ENCODE measurements at places on chromosomes 5 and 9.

DNA sequence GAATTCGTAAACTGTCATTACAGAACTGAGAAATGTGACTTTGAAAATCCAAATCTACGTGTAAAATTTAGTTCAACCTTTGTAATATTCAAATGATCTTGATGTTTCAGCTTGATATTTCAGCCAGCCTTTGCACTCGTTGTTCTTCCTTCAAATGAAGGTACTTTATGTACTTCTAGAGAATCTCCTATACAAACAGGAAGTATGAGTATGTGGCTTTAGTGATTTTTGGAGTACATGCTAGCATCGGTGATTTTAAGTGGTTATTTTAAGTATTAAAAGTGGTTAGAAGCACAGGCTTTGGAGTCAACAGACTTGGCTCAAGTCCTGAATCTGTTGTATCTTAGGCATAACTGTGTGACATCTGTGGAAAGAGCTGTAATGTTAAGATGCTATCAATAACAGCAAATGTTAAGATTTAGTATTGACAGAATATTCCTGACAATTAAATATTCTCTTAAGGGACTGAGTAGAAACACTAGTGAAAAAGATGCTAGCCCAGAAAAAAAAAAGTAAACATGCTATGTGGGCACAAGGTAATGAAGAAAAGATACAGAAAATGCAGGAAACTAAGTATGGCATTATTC lies 398.0 kb downstream of the ADGRV1 start:
- no peak for DNase-seq

GRCh38 chr5:7405277-7405676 lies 9.3 kb downstream of the ADCY2 start:
- DNase-seq: no peak

DNA sequence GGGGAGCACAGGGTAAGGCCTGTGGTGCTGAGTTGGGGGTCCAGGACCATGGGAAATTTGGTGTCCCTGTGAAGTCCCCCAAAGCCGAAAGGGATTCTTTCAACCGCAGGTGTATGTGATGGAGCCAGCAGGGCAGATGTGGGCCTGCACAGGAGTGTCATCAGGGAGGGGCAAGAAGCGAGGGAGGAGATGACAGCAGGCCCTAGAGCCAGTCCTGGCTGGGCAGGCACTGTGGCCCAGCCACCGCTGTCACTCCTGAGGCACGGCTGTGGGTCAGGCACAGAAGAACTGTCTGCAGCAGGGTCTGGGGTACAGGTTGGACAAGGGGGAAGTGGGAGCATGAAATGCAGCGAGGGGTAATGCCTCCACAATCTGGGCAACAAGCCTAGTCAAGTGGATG lies 4.8 kb downstream of the HK3 start:
- DNase-seq: no peak

DNA sequence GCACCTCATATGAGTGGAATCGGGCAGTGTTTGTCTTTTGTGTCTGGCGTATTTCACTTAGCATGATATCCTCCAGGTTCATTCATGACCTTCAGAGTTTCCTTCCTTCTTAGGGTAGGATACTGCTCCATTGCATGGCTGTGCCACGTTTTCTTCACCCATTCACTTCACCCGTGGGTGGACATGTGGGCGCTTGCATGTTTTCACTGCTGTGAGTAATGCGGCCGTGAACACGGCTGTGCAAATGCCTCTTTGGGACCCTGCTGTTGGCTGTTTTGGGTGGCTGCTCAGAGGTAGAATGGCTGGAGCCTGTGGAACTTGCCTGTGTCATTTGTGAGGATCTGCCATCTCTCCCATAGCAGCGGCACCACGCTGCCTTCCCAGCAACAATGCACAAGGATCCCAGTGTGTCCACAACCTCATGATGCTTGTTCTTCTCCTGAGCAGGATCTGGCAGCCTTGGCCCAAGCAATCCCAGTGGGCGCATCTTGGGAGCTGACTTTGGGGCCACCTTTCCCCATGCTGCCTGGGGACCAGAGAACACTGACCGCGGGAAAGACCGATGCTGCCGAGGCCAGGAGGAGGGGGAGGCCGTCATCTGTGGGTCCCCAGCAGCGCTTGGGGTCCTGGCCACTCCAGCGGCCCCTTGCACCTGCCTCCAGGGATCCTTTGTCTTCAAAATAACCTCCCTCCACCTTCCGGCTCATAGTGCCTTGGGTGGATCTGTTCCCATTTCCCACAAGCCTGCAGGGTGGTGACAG lies 2.3 kb upstream of the SCGB3A1 start:
- no peak for DNase-seq

- DNase-seq: no peak
These were observed 52.2 kb upstream of the SPATA31E1 start for GRCh38 chr9:87830446-87830845.

DNA sequence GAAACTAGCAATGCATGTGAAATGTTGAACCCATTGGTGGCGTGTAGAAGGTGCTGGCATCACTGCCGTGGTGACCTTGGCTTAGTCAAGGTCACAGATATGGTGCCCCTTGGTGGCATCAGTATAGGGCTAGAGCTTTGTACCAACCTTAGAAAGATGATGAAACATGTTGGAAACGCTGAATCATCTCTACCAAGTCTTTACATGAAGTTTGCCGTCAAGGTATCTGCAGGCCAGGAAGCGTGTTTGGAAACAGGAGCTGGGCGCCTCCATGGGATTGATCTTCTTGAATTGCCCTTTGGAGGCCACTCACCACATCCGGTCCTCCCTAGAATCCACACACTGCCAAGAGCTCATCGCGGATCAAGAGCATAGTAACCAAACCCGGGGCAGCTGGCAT lies 16.9 kb upstream of the BOD1 start:
- peak; percentile 42 for DNase-seq

DNA sequence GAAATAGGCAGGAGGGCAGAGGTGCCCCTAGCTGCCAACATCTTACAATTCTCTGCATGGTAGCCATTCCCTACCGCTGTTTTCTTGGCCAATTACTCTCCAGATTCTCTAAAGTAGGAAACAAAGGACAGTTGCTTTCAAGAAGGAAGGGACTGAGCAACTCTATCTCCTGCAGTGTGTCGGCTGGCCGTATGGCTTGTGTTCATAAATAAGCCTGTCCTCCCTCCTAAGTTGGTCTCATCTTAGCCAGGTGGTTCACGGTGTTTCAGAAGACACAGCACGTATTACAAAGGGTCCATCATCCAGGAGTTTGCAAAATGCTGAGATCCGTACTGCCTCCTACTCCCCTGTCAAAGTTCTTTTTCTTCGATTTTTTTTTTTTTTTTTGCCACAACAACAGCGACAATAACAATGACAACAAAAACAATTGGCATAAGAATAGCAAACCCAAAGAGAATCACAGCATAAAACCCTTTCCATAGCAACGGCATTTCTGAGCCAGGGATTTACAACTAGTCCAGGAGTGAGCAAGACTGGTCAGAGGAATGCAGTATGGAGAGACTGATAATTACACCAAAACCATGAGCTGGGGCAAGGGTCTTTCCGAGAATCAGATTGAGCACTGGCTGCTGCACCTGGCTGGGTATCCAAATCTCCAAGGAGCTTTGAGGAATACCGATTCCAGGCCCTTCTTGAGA lies 212.8 kb downstream of the SLIT3 start:
- DNase-seq: no peak

DNA sequence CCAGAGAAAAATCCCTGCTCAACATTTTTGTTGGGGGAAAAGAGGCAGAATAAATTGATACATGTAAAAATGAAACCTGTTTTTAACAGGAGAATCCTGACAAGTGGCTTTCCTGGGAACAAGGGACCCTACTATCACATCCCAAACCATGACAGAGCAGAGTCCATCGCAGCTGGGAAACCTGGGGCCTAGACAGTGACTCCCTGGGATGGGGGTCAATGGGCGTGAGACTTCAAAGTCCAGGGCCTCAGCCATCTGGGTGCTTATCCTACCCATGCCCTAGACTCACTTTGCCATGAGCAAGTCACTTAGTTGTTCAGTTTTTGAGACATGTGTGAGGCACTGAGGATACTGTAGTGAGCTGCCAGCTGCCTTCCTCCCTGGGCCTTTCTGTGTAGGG lies 5.7 kb downstream of the TCOF1 start:
- DNase-seq: no peak

DNA sequence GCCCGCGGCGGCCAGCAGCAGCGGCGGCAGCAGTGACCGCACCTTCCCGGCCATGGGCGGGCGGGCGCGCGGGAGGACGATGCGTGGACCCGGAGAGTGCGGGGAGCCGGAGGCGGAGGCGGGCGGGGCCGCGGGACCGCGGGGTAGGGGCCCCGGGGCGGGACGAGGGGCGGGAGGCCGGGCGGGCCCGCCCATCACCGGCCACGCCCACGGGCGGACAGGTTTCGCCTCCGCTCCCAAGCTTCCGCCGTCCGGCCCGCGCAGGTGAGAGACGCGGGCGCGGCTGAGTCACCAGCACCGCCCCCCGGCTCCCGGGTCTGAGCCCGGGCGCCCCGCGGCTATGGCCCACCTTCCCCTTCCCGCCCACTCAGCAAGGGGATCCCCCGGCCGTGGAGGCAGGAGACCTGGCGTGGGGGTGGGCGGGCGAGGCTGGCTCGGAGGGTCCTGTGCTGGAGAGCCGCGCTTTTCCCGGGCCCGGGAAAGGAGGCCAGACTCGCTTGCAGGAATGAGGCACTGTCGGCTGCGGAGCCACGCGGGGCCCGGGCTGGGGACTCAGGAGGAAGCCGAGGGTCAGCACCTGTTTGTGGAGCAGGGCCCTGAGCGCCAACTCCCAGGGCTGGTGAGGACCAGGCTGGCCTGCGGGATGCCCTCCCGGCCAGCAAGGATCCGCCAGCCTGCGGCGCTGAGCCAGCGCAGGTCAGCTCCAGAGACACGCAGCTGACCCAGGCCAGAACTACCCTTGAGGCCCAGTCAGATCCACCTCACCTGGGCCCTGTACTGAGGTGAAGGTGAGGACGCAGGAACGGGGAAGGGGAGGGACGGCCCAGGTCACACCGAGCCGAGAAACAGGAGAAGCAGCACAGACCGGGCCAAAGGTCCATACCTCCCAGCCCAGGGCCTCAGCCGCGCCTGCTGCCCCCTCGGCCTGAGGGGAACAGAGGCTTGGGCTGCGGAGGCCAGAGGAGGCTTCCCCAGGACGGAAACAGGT lies at the start of gene ENTPD2:
ENTPD2 (minus strand) TSS at position 118 of the 988 bp plus-strand sequence; CDS start at position 54, 64 bp downstream.
- DNase-seq: no peak

DNA sequence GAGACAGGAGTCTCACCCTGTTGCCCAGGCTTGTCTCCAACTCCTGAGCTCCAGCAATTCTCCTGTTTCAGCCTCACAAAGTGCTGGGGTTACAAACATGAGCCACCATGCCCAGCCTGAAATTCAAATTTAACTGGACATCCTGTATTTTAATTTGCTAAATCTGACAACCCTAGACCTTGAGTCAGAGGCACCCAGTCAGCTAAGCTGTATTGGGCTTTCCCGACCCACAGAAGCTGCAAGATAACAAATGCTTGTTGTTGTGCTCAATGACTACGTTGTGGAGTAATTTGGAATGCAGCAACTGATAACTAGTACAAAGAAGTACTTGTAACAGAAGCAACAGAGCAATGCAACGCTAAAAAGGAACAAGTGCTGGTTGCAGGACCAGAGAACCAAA lies 533.1 kb downstream of the NTRK2 start:
- DNase-seq: no peak

DNA sequence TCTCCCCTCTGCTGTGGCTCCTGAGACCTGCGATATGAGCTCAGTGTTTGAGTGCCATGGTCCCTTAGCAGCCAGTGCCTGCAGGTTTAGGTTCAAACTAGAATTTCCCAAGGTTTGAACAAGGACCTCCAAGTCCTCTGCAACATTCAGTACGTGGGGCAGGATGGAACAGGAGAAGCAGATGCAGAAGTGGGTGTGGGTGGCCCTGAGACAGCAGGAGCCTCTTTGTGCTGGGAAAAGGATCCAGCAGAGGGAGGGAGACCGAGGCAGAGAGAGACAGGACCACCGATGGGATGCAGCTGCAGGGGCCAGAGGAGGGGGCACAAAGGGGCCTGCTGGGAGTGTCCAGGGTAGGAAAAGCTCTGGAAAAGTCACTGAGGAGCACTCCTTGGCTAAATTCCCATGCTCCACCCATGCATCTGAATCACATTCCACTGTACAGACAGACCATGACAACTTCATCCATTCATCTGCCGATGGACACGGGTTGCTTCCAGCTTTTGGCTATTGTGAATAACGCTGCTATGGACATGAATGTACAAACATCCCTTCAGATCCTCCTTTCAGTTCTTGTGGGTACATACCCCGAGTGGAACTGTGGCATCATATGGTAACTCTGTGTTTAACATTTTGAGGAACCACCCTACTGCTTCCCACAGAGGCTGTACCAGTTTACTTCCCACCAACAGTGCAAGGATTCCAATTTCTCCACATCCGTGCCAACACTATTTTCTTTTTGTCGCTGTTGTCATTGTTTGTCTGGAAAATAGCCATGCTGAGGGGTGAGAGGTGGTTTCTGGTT lies 26.7 kb upstream of the SUSD3 start:
- DNase-seq: no peak

DNA sequence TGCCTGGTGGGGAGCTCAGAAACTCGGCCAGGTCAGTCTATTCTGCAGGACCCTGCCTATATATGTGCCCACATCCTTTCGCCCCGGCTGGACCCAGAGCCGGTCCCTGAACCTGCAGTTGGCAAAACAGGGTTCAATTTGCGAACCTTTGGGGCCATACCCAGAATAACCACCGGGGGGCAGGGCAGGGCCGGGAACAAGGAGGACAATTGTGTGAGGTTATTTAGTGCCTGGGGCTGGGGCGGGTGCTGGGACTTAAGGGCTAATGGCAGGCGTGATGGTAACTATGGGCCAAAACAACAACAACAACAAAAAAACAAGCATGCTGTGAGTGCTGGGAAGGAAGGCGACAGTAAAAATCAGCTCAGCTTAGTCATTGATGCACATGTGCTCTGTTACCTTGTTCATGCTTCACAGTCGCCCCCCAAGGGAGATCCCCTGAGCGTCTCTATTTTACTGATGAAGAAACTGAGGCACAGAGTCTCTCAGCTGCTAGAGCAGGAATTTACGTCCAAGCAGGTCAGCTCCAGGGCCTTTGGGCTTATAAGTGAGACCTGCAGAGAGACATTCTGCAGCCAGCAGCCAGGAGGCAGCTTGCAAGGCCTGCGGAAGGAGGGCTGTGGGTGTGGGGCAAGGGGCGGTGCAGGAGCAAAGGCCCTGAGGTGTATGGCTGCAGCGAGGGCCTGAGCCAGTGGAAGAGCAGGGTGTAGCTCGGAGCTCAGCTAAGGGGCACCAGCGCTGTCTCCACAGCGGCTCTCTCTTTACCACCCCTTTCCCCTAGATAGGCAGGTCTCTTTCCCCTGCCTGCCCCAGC lies 106.0 kb downstream of the PHF2 start:
- peak; percentile 51 for DNase-seq

DNA sequence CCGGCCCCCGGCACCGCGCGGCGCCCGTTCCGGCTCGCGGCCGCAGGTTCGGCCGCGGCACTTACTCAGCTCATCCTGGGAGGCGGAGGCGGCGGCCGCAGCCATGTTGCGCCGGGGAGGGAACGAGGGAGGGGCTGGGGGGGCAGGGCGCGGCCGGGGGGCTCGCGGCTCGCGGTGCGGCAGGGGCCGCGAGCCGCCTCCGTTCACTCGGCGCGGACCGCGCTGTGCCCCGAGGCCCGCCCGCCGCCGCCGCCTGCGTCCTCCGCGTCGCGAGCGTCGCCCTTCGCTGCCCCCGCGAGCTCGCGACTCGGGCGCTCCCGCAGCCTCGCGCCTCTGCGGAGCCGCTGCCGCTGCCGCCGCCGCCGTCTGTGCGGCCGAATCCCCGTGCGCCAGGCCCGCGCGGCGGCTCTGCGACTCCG lies 735 bp downstream of the ECPAS start:
- peak; percentile 88 for DNase-seq

Measured in erythroblast (primary cell).